ENCODE measurements at places on chromosomes 3 and 15. TPM values are rescaled to one million over a fixed set of nuclear protein-coding genes. Genes with fewer than 3 reads are reported as not detected.

Gene UROC1
- total RNA-seq: not detected

Gene COPS2
- 88.3 TPM for total RNA-seq

Gene ITIH4
- total RNA-seq: 2.0 TPM

Gene SLC24A5
- total RNA-seq: not detected

Gene PPIP5K1
- total RNA-seq: 63.2 TPM

Gene TMOD2
- 8.2 TPM for total RNA-seq

Gene SPINK8
- total RNA-seq: not detected

Gene SCN11A
- not detected for total RNA-seq

Gene GOLGA6L2
- total RNA-seq: not detected
